Tibial artery (tissue), 4 donors: ENCODE measurements at places on chromosomes 5 and 9.

DNA sequence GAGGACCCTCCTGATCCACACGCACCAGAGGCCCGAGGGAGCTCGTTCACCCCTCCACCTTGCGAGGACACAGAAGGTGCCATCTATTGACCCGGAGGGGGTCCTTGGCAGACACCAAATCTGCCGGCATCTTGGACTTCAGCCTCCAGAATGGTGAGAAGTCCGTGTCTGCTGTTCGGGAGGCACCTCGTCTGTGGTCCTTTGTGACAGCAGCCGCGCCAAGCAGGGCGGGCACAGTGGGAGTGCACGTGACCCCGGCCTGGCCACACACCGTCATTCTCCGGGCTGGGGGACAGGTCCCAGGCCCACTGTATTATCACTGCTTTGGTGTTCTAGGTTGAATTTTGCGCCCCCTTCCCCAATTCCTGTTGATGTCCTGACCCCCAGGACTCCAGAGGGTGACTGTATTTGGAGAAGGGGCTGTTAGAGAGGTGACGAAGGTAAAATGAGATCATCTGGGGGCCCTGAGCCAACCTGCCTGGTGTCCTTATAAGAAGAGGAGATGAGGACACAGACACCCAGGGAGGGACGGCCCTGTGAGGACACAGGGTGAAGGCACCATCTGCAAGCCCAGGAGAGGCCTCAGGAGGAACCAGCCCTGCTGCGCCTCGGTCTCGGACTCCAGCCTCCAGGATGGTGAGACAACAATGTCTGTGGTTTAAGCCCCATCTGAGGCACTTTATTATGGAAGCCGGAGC lies 15.7 kb downstream of the LPCAT1 start:
- DNase-seq, result peak; percentile 49

DNA sequence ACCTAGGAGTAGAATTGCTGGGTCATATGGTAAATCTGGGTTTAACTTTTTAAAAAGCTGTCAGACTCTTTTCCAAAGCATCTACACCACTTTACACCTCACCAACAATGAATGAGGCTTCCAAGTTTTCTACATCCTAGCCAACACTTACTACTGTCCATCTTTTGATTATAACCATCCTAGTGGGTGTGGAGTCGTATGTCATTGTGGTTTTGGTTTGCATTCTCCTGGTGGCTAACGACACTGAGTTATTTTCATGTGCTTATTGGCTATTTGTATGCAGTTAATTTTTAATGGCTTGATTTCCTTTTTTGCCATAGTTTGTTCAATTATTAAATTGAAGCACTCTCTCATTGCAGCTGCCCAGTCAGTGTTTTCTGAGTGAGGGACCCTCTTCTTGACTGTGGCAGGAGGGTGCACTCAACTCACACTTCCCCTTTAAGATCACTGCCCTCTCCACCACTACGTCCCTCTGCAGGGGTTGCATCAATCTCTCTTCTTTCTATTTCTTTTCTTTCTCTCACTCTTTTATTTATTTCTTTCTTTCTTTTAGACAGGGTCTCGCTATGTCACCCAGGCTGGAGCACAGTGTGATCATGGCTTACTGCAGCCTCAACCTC lies 182.3 kb downstream of the C9orf152 start:
- no peak for DNase-seq

GRCh38 chr9:78707481-78707991 lies 410.6 kb downstream of the PSAT1 start:
- DNase-seq, result no peak

DNA sequence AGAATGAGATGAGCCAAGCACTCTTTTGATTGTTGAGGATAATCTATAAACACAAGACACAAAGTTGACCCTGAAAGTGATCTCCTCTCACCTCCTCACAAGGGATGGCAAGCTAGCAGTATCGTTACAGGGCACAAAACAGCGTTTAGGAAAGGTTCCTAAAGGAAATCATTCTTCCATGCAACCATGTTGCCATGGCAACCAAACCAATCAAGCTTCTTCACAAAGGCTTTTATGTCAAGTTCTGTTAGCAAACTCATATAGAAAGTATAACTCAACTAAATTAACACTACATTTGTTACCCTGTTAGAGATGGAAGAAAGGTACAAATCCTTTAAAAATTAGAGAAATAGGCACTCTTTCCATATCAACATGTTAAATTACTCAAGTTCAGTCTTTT lies 1016.8 kb upstream of the DMAC1 start:
- no peak for DNase-seq

- DNase-seq, result no peak
These were observed 142.6 kb downstream of the PBX3 start for GRCh38 chr9:125889476-125890419.

DNA sequence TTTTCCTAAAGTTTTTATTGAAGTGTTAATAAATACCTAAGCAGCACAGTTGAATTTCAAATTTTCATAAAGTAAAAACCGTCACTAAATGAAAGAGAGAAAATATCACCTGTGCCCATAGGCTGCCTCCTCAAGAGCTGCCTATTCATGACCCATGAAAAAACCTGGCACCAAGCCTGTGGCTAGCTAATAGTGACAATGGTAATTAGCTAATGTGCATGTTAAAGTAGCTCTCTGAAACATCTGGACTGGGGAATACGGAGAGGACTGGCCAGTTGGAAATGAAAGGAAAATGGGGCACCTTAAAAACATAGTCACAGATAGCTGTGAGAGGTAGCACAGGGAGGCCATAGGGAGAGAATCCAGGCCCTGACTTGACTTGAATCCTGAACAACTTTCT lies 5.4 kb upstream of the GNE start:
- DNase-seq, result no peak

- no peak for DNase-seq
These were observed 32.3 kb upstream of the TMEM171 start for GRCh38 chr5:73088026-73088425.

DNA sequence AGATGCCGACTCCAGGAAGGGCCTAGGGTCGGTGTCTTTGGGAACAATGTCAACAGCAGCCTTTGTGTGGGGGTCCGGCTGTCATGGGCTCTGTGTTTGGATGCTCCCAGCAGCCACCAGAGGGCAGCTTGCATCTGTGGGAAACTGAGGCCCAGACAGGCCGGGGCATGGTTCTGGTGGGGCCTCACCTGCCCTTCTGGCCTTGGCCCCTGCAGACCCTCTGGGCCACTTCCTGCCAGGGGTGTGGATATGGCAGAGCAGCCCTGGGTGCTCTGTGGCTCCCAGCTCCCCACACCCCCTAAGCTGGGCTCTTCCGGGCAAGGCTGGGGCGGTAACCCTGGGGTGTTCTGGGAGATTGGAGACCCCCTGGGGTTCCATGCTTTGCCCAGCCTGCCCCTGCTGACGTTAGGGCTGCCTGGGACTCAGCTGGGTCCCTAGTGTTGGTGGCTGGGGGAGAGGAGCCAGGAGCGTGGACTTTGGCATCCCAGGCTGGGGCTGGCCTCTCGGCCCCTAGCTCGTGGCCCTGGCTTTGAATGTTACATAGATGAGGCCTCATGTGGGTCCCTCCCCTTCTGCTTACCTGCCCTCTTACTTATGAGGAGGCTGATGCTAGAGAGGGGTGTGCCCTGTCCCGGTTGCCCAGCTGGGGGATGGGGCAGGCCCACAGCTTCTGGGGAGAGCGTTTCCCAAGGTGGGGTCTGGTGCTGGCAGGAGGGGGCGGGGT lies 38.3 kb downstream of the RXRA start:
- no peak for DNase-seq

GRCh38 chr5:176574297-176574591 lies 25.1 kb downstream of the CDHR2 start:
- DNase-seq, result no peak

DNA sequence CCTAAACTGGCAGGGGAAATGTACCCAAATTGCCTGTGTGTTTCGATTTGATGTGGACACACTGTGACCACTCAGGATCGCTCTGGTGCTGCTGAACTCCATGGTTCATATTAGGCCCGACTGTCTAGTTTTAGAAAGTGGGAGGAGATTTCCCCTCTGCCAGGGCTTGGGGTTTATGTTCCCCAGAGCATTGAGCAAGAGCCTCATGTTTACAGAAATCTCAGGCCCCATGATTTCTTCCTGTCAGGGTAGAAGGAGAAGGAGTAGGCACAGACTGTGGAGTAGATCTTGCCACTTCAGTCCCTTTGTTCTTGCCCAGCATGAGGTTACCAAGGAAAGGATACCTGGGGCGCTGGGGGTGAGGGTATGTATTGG lies 40.8 kb upstream of the GLRX start:
- peak; percentile 92 for DNase-seq

- no peak for DNase-seq
These were observed 203.1 kb upstream of the EFNA5 start for GRCh38 chr5:107873877-107874276.

DNA sequence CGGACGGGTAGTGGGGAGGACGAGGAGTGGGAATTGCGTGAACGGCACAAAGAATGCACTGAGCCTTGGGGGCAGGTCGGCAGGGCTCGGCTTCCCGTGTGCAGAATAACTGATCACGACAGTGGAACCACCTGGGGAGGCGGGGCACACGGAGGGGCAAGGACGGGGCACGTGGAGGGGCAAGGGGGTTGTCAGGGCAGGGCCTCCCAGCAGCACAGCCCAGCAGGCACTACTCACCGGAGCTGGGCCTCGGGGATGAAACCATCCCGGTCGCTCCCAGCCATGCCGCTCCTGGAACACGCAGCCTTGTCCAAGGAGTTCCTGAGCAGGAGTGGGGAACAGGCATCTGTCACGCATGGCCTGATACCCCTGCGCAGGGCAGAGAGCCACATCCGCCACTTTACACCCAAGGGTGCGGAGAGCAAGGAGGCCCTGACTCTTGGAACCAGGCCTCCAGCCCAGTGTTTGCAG lies 33.4 kb downstream of the SARDH start:
- DNase-seq, result no peak

- DNase-seq, result peak; percentile 28
These were observed 14.6 kb upstream of the DUSP1 start for GRCh38 chr5:172785429-172786088.

DNA sequence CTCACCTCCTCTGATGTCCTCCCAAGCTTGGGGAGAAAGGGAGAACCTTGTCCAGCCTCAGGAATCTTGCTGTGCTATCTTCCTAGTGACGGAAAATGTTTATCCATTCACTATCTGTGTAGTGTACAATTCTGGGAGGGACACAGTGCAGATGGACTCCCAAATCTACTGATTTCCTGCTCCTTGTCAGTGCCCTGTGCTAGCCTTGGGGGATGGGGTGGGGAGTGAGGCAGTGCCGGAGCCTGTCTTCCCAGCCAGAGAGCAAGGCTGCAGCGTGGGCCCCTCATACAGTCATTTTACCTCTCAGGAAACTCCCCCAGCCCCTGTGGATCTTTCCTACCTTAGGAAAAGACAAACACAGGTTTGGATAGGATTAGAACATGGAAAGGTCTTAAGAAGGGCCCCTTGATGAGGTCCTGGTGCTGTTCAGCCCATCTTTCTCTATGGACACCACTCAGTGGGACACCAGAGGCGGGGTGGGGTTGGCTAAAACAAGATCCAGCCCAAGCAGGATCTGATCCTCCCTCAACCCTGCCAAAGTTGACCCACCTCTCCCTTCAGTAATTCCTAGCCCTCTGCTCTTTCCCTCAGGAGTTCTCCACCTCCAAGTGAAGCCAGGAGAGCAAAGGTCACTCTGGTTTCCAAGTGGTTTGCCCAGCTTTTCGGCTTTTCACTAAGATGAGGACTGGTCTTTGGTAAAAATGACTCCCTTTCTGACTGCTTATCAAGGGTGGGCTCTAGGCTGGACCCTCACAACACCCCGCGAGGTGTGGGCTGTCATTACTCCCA lies 3.4 kb downstream of the DOLK start:
- peak; percentile 17 for DNase-seq
